Spinal cord (tissue), 10 donors: ENCODE measurements at places on chromosomes 5 and 9. TPM values are rescaled to one million over a fixed set of nuclear protein-coding genes. Genes with fewer than 3 reads are reported as not detected.

OR13C9 gene
- 0.17 TPM for total RNA-seq

IRX4 gene
- total RNA-seq, result 0.06 TPM

JAKMIP2 gene
- total RNA-seq, result 31.4 TPM

FOXD4L3 gene
- total RNA-seq, result 0.17 TPM

TRPM3 gene
- 198 TPM for total RNA-seq

LCP2 gene
- total RNA-seq, result 6.4 TPM

PTGES gene
- total RNA-seq, result 2.5 TPM

RPP25L gene
- total RNA-seq, result 29.4 TPM

KIAA1191 gene
- total RNA-seq, result 92.7 TPM

CCDC171 gene
- 23.6 TPM for total RNA-seq

SPINK1 gene
- total RNA-seq, result not detected

FBP1 gene
- 1.0 TPM for total RNA-seq

ECM2 gene
- 102 TPM for total RNA-seq

LHX2 gene
- 2.0 TPM for total RNA-seq

CCNI2 gene
- total RNA-seq, result 0.69 TPM

HMMR gene
- 11.4 TPM for total RNA-seq

SLCO4C1 gene
- total RNA-seq, result 0.39 TPM
